Glutamatergic neuron (in vitro differentiated cells): ENCODE measurements at places on chromosomes 5 and 9.

- no peak for DNase-seq
These were observed 83.2 kb upstream of the NUDT12 start for GRCh38 chr5:103645816-103646215.

- DNase-seq, result no peak
These were observed 19.4 kb upstream of the FBXO38 start for GRCh38 chr5:148364343-148364742.

DNA sequence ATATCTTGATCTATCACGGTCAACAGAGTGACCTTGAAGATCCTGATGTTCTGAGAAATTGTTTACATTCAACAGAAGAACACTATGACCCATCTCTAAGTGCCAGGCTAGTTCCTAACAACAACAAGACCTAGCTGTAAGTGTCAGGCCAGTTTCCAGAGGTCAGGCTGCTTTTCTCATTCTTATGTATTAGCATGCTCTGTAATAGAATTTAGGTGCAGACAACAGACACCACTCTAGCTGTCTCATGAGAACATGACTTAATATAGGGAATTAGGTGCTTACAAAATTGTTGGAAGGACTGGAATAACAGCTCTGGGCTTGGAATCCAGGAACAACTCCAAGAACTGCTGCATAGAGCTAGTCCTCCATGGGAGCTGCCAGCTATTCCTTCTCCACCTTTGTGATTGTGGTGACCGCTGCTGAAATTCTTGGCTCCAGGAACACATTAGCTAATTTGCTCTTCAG lies 138.7 kb downstream of the SNX18 start:
- DNase-seq, result no peak

DNA sequence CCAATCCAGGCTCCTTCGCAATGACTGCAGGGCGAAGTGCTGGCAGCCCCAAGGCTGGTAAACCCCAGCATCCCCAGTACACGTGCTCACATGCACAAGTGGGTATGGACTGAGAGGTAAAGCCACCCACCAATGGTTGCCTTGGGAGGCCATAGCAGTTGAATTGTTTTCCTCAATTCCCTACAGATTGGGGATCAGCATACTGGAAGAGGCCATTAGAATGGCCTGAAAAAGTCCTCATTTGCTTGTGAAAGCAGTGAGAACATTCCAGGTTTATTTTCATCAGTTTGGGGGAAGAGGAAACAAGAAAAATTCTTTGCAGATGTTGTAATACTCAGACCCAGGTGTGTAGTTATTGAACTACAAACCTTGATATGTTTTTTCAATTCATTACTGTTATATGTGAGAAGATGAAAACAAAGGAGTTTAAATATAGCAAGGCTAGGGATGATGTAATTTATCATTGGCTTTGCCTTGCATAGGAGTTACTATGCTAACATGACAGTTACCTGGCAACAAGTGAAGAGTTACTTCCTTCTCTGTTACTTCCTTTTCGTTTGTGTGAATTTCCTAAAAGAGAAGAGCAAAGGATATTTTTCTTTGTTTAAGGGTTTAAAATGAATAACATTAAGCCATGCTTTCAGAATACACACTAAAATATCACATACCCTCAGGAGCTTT lies 36.4 kb downstream of the MTMR12 start:
- no peak for DNase-seq

GRCh38 chr9:10232352-10232930 lies 380.4 kb downstream of the PTPRD start:
- DNase-seq, result no peak

DNA sequence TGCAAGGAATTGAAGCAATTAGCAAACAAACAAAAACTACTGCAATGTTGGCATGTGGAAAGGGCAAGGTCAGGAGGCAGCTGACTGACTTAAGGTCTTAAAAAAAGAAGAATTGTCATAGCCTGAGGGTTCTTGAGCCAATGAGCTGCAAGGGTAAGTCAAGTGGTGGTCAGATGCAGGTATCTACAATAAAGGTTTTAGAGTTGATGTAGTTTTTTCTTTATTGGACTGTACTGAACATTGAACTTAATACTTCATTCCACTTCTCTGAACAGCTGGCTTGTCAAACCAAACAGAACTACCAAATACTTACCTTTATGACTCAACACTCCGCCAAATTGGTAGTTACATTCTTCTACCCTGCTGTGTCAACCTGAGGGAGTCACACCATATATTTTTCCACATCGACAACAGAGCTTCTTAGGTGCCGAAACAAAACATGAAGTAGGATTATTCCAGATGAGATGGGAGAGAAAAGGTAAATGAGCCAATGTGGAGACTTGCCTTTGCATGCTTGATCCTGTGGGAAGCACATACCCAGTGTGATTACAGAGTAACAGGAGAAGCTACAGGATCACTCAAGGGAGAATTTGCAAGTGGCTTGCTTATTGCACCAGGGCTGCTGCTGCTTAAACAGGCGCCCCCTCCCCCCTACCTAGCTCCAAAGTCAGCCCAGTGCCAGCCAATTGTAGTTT lies 35.3 kb downstream of the EQTN start:
- DNase-seq, result no peak

DNA sequence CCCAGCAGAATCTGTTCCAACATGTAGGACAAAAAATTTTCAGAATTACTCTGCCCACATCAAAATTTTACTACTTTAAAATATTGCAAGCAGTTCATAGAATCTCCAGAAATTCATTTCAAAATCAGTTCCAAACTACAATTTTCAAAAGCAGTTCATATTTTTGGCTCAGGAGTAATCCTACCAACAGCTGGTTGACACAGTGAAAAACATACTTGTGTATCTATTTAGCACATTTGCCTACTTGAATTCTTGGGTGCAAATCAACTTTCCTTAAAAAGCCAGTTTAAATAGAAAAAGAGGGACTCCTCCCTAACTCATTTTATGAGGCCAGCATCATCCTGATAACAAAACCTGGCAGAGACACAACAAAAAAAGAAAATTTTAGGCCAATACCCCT lies 31.5 kb downstream of the SOX30 start:
- no peak for DNase-seq

DNA sequence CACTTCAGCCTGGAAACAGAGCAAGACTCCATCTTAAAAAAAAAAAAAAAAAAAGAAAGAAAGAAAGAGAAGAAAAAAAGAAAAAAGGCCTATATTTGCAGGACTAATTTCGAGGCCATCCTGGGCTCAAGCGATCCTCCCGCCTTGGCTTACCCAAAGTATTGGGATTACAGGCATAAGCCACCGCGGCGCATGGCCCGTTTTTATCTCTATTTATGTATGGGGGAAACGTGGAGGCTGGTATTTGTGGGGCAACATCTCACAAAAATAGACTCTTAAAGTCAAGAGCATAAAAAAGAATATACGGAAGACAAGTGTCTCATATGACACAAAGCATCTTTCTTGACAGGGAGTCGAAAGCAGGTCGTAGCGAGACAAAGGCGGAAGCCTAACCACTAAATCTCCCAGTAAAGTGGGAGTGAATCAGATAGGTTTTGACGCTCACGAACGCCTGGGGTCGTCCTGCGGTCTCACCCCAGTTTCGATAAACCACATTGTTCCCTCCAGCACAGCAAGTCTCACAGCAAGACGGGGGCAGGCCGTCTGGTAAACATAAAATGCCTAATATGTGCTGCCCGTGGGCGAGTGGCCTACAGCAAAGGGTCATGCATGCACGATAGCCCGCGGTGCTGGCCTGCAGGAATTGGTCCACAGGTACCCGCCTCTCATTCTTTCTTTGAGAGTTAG lies 1.8 kb upstream of the TRIM41 start:
- no peak for DNase-seq

DNA sequence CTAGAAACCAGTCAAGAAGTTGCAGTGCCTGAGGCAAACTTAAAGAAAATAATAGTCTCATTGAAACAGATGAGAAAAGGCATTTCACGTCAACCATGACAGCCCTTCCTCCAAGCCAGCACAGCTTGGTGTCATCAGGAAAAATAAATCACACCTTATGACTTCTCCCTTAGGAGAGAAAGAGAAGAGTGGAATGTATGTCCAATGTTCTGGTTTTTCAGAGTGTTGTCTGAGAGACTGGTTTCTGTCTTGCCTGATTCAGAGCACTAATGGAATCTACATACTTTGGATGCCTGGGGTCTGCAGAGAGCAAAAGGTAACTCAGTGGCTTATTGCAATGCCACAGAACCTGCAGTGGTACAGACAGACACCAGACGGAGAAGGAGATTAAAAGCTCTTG lies 105.5 kb upstream of the PDE4D start:
- DNase-seq, result no peak

DNA sequence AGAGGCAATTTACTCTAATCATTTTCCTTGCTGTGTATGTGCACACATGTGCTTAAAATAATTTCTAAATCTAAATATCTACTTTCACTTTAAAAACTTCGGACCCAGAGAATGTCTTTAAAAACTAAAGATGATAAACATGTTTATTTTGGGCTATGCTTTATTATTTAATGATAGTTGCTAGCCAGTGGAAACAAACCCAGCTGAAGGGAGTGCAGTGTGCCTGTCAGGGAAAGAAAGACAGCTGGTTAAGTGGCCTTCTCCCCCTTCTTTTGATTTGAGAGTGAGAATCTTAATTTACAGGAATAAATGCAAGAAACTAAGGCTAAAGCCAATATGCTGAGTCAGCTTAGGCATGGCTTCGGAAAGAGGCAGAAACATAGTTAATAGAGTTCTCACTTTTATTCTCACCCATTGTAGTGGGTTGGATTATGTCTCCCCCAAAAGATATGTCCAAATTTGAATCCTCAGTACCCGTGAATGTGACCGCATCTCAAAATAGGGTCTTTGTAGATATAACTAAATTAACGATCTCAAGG lies 111.4 kb downstream of the DCP2 start:
- no peak for DNase-seq

DNA sequence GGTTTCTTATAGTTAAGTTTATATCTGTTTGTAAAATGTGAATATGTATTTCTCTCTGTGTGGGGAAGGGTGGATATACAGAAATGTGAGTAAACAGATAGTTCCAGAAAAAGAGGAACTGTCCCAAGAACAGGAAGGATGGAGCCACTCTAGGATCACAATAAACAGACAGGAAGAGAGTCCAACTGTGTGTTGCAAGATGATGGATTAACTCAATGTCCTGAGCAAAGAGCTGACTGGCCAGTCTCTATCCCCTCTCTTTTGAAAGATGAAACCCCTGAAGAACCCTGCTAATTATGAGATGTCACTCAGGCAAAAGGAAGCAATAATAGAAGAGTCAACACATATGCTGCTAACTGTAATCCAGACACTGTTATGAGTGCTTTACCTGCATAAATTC lies 202.7 kb downstream of the SEMA6A start:
- DNase-seq, result no peak

- DNase-seq, result no peak
These were observed 311.5 kb upstream of the TARS1 start for GRCh38 chr5:33129309-33129708.

DNA sequence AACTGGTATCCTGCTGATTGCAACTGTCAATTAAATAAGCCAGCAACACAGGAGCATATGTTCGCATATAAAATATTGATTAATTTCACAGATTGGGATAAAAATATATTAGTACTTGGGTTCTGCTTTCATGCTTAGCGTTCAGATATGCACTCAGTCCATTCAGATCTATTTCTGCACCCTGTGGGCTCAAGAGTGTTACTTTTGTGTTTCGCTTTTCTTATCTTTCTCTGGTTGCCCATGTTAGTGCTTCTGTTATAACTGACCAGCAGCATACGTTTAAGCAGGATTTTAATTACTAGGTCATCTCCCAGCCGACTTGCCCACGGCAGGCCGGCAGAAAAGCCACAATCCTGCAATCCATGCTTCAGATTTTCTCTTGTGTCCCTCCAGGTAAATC lies 289.1 kb downstream of the EBF1 start:
- DNase-seq, result no peak

- DNase-seq, result no peak
These were observed 181.3 kb downstream of the RAB3C start for GRCh38 chr5:58764199-58764598.

DNA sequence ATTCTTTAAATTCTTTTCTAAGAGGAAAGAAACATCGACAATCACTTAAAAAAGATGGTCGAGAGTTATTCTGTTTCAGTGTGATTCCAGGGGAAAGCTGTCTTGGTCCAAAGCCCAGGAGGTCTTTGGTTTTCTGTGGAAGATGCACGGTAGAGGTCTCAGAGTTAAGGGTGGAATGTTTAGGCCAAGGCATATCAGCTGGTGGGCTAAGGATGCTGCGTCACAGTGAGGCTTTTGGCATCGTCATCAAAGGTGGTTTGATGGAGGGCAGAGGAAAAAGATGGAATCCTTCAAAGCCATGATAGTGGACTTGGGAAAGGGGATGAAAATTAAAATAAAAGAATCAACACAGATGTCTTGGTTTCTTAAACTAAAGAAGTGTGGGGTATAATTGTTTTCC lies 137.3 kb upstream of the ANKH start:
- no peak for DNase-seq

GRCh38 chr5:2249026-2249425 lies 366.3 kb upstream of the IRX4 start:
- DNase-seq, result no peak

DNA sequence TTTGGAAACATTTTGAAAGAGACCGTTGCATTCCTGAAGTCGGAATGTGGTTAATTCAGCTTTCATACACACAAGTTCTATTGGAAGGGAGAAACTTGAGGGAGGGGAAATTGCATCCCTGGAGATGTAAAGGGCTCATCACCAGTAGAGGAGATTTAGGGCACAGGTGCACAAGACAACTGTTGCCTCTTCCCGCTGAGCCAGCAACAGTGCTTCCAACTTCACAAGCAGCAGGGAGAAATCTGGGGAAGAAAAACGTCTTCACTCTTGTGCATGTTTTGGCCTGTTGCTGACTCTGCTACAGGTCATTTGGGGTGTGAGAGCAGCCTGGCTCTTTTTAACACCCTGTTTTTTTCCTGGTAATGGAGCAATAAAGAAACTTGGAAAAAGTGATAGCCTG lies 277.9 kb downstream of the GAS1 start:
- DNase-seq, result no peak

GRCh38 chr5:150573216-150573615 lies 65.3 kb downstream of the NDST1 start:
- DNase-seq, result no peak

DNA sequence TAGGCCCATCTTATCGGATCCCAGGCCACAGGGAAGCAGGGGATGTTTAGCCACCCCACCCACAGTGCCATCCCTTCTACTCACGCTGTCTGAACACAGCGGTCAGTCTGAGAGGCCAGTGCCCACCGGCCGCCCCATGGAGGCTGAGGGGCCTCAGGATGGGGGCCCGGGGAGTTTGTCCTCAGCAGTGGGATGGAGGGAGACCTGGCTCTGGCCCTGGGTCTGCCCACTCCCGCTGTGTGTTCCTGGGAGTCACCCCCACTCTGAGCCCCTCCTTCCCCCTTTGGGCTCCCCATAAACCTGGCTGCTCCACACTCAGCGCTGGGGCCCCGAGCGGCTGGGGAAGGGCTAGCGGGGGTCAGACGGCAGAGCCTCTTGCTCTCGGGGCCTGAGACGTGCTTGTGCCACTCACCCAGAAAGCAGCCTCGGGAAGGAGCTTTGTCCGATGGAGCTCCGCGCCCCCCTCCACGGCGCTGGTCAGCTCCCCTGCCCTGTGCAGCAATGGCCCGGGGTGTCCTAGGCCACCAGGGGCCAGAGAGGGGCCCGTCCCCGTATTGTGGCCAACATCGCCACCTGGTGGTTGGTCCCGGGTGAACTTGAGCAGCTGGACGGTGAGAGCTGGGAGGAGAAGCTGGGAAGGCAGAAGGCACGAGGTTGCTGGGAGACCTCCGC lies 10.9 kb upstream of the LAMC3 start:
- peak; percentile 95 for DNase-seq

GRCh38 chr9:6634444-6634843 lies 11.1 kb downstream of the GLDC start:
- no peak for DNase-seq

GRCh38 chr9:137669261-137669672 lies 50.5 kb downstream of the EHMT1 start:
- no peak for DNase-seq
